SJCRH30 (cell line): ENCODE measurements at places on chromosomes 13 and 19. TPM values are rescaled to one million over a fixed set of nuclear protein-coding genes. Genes with fewer than 3 reads are reported as not detected.

DNA sequence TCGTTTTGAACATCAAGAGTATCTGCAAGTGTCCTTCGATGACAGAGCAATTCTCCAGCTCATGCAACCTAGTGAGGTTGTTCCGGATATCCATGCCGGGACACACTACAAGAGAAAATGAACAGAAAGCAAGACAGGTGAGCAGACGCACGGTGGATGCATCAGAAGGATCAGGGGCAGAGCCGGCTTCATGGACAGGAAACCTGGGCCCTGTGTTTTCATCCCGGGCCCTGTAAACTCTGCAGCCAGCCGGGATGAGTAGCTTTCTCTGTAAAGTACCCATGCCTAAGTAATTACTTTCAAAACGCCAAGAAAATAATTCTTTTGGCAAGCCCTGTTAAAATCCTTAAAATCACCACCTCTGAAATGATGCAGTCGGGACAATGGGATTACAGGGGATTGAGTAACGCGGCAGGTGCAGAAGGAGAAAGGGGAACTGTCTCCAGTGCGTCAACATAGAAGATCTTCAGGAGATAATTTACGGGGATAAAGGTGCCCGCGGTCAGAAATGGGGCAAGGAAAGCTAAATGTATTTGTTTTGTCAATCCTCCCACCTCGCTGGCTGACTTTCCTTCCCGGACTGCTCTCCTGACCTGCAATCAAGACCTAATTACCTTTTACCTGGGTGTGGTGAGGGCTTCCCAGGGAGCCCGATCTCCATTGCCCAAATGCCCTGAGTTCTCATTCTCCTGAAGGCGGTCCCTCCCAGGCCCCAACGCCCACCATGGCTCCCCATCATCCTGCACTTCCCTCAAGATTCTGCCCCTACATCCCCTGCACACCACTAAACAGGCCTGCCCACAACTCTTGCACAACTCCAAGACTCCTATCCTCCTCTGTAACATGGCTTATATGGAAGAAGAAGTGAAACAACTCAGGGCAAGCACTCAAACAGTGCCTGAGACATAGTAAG lies 26.2 kb downstream of the INSR start:
- peaks cover 4% of the 10 kb centered on the region; the same call in 1 of the 2 replicates for H3K4me1 ChIP-seq
- DNase-seq = no peak
- H3K36me3 ChIP-seq = peaks cover 5% of the 10 kb centered on the region; the same call in 1 of the 2 replicates
- H3K4me3 ChIP-seq = no peak overlapping the region
- no peak overlapping the region for H3K27ac ChIP-seq
- H3K27me3 ChIP-seq = no peaks in the 10 kb centered on the region

GRCh38 chr19:47142779-47143178 lies 12.1 kb downstream of the SAE1 start:
- no peak overlapping the region for H3K4me3 ChIP-seq
- H3K36me3 ChIP-seq = peaks cover 65% of the 10 kb centered on the region
- no peak overlapping the region for H3K27ac ChIP-seq
- H3K4me1 ChIP-seq = no peaks in the 10 kb centered on the region

GRCh38 chr19:46497773-46498172 lies 2.1 kb upstream of the PNMA8B start:
- no peak overlapping the region for H3K4me3 ChIP-seq
- no peaks in the 10 kb centered on the region for H3K4me1 ChIP-seq
- DNase-seq = no peak
- no peak overlapping the region for H3K27ac ChIP-seq
- no peaks in the 10 kb centered on the region for H3K36me3 ChIP-seq

GRCh38 chr13:89899302-89900103 lies 1448.0 kb upstream of the MIR17HG start:
- no peaks in the 10 kb centered on the region for H3K4me1 ChIP-seq
- DNase-seq = no peak
- H3K27ac ChIP-seq = no peak overlapping the region
- H3K4me3 ChIP-seq = no peak overlapping the region
- no peaks in the 10 kb centered on the region for H3K27me3 ChIP-seq

- H3K4me3 ChIP-seq = no peak overlapping the region
- no peaks in the 10 kb centered on the region for H3K27me3 ChIP-seq
- no peaks in the 10 kb centered on the region for H3K4me1 ChIP-seq
- H3K36me3 ChIP-seq = no peaks in the 10 kb centered on the region
- no peak for DNase-seq
These were observed 16.9 kb upstream of the F7 start for GRCh38 chr13:113088691-113089020.

DNA sequence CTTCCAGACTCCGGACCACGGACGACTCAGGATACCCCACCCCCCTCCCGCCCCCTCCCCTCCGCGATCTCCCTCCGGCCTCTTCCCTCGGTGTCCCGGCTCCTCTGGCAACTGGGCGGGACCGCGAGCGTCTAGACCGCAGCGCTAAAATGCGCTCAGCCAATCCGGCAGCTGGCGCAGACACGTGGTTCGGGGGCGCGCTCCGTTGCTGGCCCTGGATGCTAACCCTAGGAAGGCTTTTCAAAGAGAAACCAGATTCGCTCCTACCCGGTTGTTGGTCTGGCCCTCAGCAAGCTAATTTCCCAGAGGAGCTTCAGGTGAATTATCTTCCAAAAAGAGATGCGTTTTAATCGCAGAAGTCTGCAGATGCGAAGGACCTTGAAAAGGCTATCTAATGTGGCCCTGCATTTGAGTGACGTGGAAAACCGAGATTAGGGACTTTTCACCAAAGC lies at the start of gene DZIP1:
TSS of gene DZIP1 (minus strand) at position 106 of the 452 bp plus-strand sequence. CDS start 2,677 bp downstream, outside the sequence.
- H3K27ac ChIP-seq = peak within 1 kb of the TSS; percentile 81
- H3K4me3 ChIP-seq = peak within 1 kb of the TSS; percentile 95
- no peaks in the 10 kb centered on the region for H3K27me3 ChIP-seq
- peaks cover 24% of the 10 kb centered on the region for H3K36me3 ChIP-seq

GRCh38 chr13:108629181-108629752 lies at the start of gene MYO16:
Gene MYO16 (plus strand): TSS chr13:108629611. CDS start chr13:108629845, 234 bp downstream.
- H3K4me1 ChIP-seq = no peaks in the 10 kb centered on the region
- no peak within 1 kb of the TSS for H3K27ac ChIP-seq
- DNase-seq = no peak
- no peaks in the 10 kb centered on the region for H3K27me3 ChIP-seq
- H3K4me3 ChIP-seq = no peak within 1 kb of the TSS
- no peaks in the 10 kb centered on the region for H3K36me3 ChIP-seq

GRCh38 chr19:30222992-30223865 lies 149.0 kb upstream of the ZNF536 start:
- peaks cover 4% of the 10 kb centered on the region; the same call in 1 of the 2 replicates for H3K4me1 ChIP-seq
- no peaks in the 10 kb centered on the region for H3K27me3 ChIP-seq
- no peak for DNase-seq
- H3K36me3 ChIP-seq = no peaks in the 10 kb centered on the region
- H3K4me3 ChIP-seq = no peak overlapping the region

SPRED3 gene
- 1.1 and 2.3 TPM in 2 replicates for total RNA-seq

SERPINE3 gene
- not detected in 2 replicates for total RNA-seq

LYPD3 gene
- not detected in 2 replicates for total RNA-seq

ZNF577 gene
- 10.0 and 10.8 TPM in 2 replicates for total RNA-seq
